Natural killer cell (primary cell): ENCODE measurements at places on chromosomes 4 and X.

- H3K4me3 ChIP-seq: no peak overlapping the region
- no peaks in the 10 kb centered on the region for H3K4me1 ChIP-seq
Observed at GRCh38 chr4:22906045-22906444, 213.3 kb downstream of the GBA3 start.

DNA sequence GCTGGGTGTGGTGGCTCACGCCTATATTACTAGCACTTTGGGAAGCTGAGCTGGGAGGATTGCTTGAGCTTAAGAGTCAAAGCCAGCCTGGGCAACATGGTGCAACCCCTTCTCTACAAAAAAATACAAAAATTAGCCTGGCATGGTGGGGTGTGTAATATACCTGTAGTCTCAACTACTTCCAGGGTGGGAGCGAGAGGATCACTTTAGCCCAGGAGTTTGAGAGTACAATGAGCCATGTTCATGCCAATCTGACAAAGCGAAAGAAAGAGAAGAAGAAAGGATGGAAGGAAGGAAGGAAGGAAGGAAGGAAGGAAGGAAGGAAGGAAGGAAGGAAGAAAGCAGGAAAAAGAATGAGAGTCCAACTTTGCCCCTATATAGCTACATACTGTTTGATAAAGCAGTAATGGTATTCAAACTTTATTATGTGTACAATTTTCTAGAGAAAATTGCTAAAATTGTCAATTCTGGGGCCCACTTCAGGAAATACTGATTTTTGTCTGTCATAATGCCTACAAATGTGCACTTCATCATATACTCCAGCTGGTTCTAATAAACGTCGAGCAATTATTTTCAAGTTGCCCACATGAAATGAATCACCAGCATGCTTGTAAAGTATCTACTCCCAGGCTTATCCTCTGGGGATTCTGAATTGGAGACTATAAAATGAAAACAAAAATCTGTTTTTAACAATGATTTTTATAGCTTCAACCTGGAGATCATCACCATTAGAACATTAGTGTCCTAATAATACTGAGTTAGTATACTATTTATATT lies 132.3 kb downstream of the NDST4 start:
- H3K36me3 ChIP-seq: no peaks in the 10 kb centered on the region
- H3K27me3 ChIP-seq: no peaks in the 10 kb centered on the region
- no peak for DNase-seq
- no peak overlapping the region for H3K27ac ChIP-seq

DNA sequence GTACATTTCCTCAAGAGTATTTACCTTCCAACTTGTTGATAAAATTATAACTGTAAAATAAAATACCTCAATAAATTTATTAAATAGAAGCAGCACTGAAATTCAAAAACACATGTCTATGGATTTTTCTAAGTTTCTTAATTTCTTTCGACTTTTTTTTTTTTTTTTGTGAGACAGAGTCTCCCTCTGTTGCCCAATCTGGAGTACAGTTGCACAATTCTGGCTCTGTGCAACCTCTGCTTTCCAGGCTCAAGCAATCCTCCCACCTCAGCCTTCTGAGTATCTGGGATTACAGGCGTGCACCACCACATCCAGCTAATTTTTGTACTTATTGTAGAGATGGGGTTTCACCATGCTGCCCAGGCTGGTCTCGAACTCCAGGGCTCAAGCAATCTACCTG lies 79.8 kb downstream of the IQCM start:
- no peaks in the 10 kb centered on the region for H3K36me3 ChIP-seq
- H3K4me3 ChIP-seq: no peak overlapping the region
- H3K27ac ChIP-seq: no peak overlapping the region
- H3K27me3 ChIP-seq: no peaks in the 10 kb centered on the region

- H3K4me3 ChIP-seq: no peak overlapping the region
- no peaks in the 10 kb centered on the region for H3K4me1 ChIP-seq
- no peak for DNase-seq
- no peaks in the 10 kb centered on the region for H3K36me3 ChIP-seq
Observed at GRCh38 chrX:38732866-38733265, 68.4 kb upstream of the MID1IP1 start.

- no peaks in the 10 kb centered on the region for H3K27me3 ChIP-seq
- H3K4me3 ChIP-seq: no peak overlapping the region
- no peak overlapping the region for H3K27ac ChIP-seq
- DNase-seq: no peak
- H3K36me3 ChIP-seq: no peaks in the 10 kb centered on the region
Observed at GRCh38 chr4:24303926-24304325, 280.4 kb downstream of the DHX15 start.

GRCh38 chrX:17563076-17563475 lies 174.2 kb upstream of the SCML1 start:
- no peak overlapping the region for H3K27ac ChIP-seq
- no peaks in the 10 kb centered on the region for H3K27me3 ChIP-seq
- no peaks in the 10 kb centered on the region for H3K4me1 ChIP-seq
- H3K4me3 ChIP-seq: no peak overlapping the region

GRCh38 chrX:42399632-42400024 lies 378.3 kb downstream of the PPP1R2C start:
- peak; percentile 15 for DNase-seq
- H3K36me3 ChIP-seq: no peaks in the 10 kb centered on the region
- peaks cover 12% of the 10 kb centered on the region for H3K4me1 ChIP-seq
- peak overlapping the region; percentile 54 for H3K27ac ChIP-seq
- no peaks in the 10 kb centered on the region for H3K27me3 ChIP-seq
- H3K4me3 ChIP-seq: no peak overlapping the region

GRCh38 chrX:43969504-43970501 lies 3.4 kb downstream of the NDP start:
- no peaks in the 10 kb centered on the region for H3K36me3 ChIP-seq
- no peak overlapping the region for H3K4me3 ChIP-seq
- DNase-seq: no peak
- peaks cover 9% of the 10 kb centered on the region for H3K4me1 ChIP-seq
- H3K27ac ChIP-seq: no peak overlapping the region

DNA sequence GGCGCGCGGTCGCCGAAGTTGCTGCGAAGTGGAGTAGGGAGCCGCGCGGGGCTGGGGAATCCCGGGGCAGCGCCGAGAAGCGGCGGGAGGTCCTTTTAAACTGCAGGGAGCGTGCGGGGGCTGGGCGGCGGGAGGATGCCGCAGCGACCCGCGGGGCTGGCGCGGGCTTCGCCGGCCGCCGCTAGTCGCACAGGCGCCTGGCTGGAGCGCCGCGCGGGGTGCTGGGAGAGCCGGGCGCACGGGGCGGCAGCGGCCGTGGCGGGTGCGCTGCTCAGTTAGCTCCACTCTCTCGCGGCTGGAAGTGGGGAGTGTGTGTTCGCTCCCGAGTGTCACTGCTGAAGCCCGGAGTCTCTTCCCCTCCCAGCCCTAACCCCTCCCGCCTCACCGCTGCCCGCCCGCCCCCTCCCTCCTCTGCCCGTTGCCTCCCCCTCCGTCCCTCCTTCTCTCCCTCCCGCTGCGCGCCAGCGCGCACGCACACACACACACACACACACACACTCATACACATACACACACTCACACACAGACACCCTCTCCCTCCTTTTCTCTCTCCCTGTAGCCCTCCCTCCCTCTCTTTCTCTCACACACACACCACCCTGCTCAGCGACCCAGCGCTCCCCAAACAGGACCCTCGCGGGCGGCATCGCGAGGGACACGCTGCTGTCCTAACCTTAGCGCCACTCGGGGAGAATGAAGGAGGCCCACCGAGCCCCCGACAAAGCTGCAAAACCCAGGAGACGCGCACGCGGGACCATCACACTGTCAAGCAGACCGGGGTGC lies at the start of gene NDNF:
Gene NDNF (minus strand): TSS at position 312 of the 780 bp plus-strand sequence. CDS start 26,698 bp downstream, outside the sequence.
- H3K27ac ChIP-seq: no peak within 1 kb of the TSS
- H3K4me3 ChIP-seq: peak within 1 kb of the TSS; percentile 16
- H3K4me1 ChIP-seq: peaks cover 21% of the 10 kb centered on the region
- DNase-seq: no peak
- peaks cover 40% of the 10 kb centered on the region for H3K27me3 ChIP-seq
- no peaks in the 10 kb centered on the region for H3K36me3 ChIP-seq

GRCh38 chr4:19254486-19254885 lies 997.2 kb upstream of the SLIT2 start:
- no peaks in the 10 kb centered on the region for H3K27me3 ChIP-seq
- no peaks in the 10 kb centered on the region for H3K36me3 ChIP-seq
- H3K27ac ChIP-seq: no peak overlapping the region
- no peaks in the 10 kb centered on the region for H3K4me1 ChIP-seq
- H3K4me3 ChIP-seq: no peak overlapping the region

GRCh38 chr4:103934178-103934789 lies 214.5 kb upstream of the TACR3 start:
- no peaks in the 10 kb centered on the region for H3K4me1 ChIP-seq
- no peak for DNase-seq
- no peak overlapping the region for H3K4me3 ChIP-seq
- no peaks in the 10 kb centered on the region for H3K36me3 ChIP-seq

DNA sequence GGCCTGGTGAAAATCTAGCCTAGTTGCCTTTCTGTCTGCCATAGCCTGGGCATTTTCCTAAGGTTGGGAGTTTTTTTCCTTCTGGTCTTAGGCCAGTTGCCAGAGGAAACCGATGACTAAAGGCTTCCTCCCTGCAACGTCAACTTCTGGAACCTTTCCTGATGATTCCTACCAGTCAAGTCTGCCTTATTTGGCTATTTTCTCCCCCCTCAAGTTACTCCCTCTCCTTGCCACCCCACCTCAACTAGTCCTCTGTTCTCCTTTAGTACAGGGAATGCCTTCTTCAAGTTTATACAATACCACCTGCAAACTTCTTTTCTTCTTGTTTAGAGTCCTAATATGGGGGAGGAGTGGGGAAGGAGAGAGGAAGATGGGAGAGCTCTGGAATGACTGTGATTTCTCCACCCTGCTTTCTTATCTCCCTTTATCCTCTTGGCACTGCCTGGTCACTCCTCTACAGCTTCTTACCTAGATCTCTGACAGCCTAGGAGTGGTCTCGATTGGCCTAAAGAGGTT lies 10.6 kb downstream of the MSN start:
- no peak for DNase-seq
- peaks cover 84% of the 10 kb centered on the region for H3K4me1 ChIP-seq
- no peak overlapping the region for H3K4me3 ChIP-seq
- H3K36me3 ChIP-seq: peaks cover 3% of the 10 kb centered on the region
- peak overlapping the region; percentile 43 for H3K27ac ChIP-seq
- H3K27me3 ChIP-seq: no peaks in the 10 kb centered on the region

- no peak overlapping the region for H3K4me3 ChIP-seq
- H3K27ac ChIP-seq: no peak overlapping the region
- DNase-seq: no peak
- H3K36me3 ChIP-seq: no peaks in the 10 kb centered on the region
- H3K27me3 ChIP-seq: no peaks in the 10 kb centered on the region
Observed at GRCh38 chrX:19670854-19671620, 155.7 kb upstream of the MAP3K15 start.

DNA sequence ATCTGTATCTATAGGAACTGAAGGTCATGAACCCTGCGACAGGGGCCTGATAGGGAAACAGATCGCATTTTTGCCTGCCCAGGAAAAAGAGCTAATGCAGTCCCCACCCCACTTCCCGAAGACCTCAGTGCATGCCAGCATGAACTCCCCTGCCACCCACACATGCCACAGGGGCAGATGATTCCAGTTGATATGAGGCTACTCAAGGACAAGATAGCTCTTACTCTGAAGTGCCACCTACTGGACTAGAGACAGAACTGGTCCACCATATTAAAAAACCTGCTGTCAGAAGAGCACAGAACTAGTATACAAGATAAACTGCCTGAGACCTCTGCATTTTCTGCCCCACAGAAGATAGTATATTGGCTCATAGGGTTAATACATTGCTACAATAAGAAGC lies 68.0 kb downstream of the YIPF7 start:
- no peaks in the 10 kb centered on the region for H3K27me3 ChIP-seq
- no peak overlapping the region for H3K4me3 ChIP-seq
- H3K27ac ChIP-seq: no peak overlapping the region
- no peak for DNase-seq
- no peaks in the 10 kb centered on the region for H3K36me3 ChIP-seq

GRCh38 chr4:106096454-106096853 lies 201.2 kb downstream of the NPNT start:
- H3K36me3 ChIP-seq: peaks cover 5% of the 10 kb centered on the region
- no peak for DNase-seq
- H3K4me3 ChIP-seq: no peak overlapping the region
- H3K27ac ChIP-seq: no peak overlapping the region
